ENCODE measurements at places on chromosomes 7 and 10.

DNA sequence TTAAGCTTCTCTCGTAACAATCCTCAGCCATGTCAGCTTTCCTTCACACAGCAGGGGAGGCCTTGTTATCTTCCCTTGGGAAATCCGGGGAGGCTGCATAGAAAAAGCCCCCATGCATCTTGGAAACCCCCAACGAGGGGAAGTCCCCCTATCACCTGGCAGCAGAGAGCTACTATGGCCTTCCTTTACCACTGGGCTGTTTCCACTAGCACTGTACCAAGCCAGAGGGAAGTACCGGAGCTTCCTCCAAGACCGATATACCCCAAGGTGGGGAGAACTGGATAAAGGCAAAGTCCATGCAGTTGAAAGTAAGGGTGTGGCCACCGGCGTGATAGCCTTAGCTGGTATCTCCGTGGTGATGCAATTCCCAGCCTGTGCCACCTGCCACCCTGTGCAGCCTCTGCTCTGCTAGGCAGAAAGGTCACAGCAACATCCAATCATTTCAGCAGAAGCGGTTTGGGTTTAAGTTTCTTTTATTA lies 4.4 kb upstream of the CLIP2 start:
- no peak for DNase-seq

GRCh38 chr7:33517191-33517590 lies 387.8 kb downstream of the BBS9 start:
- DNase-seq: no peak

GRCh38 chr10:32851301-32851700 lies 106.7 kb downstream of the ITGB1 start:
- DNase-seq: no peak

DNA sequence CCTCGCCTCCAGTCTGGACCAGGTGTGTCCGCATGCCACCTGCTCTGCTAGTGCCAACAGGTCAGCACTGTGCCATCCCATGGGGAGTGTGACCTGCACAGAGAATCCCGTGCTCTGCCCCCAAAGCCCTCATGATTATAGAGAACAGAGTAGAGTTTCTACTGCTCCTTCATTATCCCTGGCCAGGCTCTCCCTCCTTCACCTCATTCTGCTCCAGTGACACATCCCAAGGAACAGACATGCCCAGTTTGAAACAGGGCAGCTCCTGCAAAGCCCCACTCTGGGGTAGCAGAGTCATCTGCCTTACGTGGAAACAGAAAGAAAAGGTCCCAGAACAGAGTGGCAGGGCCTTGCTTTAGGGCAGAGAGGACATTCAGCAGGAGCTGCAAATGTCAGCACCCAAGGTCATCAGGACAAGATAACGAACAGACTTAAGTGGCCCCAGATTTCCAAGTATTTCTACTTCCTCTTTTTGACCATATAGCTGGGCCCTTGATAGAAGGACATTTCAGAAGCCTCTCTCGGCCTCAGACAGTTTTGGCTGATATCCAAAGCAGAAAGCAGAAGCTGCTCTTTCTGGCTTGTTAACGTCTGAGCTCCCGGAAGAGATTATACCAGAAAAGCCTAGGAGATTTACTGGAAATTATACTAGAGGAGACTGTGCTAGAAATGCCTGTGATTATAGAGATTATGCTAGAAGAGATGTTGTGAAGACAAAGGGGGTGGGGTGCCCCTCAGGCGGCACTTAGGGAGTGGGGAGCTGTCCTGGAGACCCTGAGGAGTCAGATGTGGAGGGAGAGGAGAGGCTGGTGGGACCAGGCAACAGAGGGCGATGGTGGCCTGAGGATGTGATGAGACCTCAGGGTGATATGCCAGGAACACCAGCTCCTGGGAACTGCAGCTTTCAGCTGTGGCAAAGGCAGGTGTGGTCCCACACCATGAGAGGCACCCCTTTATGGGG lies 12.6 kb downstream of the TMEM176B start:
- DNase-seq: no peak

Measured in stimulated activated CD4-positive, alpha-beta T cell treated with anti-CD3 and anti-CD28 coated beads, Interleukin-12 subunit alpha, Interleukin-12 subunit beta, amount 100 ng/mL, for 24 hours (primary cell).